ENCODE measurements at places on chromosomes 16 and 17.

DNA sequence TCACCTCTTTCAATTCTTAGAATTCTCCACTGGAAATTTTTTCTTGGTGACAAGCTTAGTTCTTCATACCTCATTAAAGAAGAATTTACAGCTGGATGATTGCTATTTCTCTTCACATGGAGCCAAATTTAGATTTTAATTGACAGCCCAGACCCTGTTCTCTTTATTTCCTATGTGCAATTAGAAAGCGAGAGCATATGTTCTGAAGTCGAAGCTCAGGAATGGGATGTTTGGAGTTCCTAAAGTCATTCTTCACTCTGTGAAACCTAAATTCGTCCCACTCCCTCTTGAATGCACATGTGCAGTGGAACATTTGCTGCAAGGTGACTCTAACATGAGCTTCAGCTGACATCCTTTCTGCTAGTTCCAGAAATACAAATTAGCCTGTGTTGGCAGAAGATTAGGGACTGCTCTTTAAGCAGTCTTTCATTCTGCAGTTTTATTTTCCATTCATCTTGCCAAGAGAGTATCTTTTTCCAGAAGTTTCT, 129.3 kb upstream of the KCNJ16 start:
- no peak for DNase-seq

DNA sequence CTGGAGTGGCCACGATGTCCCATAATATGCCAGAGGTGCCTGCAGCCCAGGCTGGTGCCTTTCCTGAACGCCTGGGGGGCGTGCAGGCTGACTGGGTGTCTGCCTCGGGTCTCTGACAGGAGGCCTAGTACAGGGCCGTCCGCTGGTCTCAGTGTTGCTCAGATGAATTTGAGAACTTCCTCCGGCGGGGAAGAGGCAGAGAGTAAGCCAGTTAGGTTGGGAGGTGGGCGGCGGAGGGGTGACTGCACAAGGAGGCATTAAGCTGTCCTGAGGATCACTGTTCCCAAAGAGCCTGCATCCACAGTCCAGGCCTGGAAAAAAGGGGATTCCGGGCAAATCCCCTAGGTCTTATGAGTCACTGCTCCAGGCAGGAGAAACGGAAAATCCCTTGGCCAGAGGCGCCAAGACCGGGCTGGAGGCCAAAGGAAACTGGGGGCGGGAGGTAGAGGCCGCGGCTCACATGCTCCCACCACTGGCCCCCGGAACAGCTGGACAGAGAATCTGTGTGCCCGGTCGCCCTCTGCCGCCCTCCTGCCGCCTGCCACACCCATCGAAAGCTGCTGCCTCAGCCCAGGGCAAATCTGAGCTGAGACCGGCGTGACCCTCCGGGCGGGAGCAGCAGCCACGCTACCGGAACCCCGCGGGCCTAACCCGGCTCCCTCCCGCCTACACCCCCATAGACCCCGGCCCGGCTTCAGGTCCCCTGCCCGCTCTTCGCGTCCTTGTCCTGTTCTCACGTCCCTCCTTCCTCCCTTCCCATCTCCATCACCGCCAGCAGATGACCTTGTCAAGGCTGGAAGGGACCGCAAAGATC, 1.2 kb downstream of the TRIM47 start:
- peak; percentile 87 for DNase-seq

GRCh38 chr17:73340093-73340596, 28.3 kb upstream of the CDC42EP4 start:
- DNase-seq: peak; percentile 91

DNA sequence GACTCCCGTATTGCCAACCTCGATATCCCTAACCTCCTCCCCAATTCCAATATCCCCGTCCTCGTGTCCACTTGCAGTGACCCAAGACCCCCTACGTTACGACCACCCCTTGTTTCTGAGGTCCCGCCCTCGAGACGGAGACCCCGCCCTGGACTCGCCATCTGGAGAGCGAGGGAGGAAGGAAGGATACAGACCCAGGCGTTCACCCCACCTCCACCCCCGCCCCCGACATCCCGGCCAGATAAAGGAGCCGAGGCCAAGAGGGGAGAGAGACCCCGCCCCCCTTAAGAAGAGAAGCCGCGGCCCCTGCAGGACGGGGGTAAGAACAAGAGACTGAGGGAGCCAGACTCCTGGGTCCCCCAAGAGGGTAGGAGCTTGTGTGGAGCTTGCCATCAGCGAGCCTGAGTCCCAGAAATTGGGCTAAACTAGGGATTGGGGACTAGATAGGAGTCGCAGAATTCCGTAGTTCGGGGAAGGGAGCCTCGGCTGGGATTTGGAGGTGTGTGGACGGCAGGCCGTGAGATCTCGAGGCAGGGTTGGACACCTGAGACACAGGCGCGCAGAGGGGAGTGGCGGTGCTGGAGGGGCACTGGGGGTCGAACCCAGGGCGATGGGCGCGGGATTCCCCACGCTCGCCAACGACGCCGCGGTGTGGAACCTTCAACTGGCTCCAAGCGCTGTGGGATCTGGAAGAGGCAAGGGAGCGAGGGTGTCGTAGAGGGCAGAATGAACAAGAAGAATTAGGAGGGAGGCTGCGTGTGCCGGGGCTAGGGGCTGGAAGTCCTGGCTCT, at the start of gene BCL6B:
Gene BCL6B, plus strand, starts transcription at position 270 of the 791 bp plus-strand sequence. CDS start 622 bp downstream, outside the sequence.
- no peak for DNase-seq

DNA sequence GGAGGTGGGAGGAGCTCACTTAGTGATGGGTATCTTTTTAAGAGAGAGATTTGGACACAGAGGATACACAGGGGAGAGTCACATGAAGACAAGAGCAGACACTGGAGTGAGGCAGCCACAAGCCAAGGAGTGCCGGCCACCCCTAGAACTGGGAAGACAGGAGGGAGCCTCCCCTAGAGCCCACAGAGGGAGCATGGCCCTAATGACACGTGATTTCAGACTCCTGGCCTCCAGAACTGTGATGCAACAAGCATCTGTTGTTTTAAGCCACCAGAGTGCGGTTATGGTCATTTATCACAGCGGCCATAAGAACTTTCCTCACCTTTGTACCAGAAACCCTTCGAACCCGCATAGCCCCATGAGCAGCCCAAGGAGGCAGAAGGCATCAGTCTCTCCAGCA, 33.3 kb downstream of the SLC38A8 start:
- DNase-seq: no peak

GRCh38 chr16:84950906-84951305, 60.4 kb downstream of the ZDHHC7 start:
- no peak for DNase-seq

DNA sequence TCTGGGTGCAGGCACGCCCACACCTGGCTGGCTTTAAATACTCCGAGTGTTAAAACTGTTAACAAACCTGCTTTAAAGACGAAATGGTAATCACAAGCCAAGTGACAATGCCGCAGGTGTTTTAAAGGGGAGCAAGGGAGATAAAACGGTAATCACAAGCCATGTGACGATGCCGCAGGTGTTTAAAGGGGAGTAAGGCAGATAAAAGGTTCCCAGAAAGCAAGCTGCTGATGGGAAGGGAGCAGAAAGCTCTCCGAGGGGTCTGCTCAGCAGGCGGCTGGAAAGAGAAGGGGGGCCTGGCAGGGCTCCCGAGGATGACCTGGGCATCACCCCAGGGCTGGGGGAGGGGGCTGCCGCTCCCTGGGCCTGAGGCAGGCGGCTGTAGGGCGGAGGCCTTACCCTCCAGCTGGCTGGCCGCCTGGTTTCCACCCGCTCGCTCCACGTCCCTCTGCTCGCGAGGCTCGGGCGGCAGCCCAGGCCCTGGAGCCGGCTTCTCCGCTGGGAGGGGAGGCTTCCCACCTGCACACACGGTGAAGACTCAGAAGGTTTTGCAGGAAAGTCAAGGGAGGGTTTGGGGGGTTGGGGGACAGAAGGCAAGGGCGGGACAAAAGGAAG, 12.1 kb downstream of the NDUFAF8 start:
- DNase-seq: no peak

DNA sequence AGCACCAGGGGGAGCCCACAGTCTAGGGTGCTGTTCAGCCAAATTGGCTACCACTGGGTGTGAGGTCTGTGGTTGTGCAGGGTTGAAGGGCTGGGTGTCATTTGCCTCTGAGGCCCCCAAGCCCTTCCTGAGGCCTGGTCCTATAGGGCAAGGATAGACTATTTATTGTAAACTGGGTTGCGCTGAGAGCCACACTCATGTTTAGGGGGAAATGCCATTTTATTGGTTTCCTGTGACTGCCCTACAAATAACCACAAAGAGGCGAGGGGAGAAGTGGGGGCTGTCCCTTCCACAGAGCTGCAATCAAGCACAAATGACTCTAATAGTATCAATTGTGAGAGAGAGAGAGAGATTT, 3.6 kb upstream of the ZCCHC14 start:
- DNase-seq: no peak

DNA sequence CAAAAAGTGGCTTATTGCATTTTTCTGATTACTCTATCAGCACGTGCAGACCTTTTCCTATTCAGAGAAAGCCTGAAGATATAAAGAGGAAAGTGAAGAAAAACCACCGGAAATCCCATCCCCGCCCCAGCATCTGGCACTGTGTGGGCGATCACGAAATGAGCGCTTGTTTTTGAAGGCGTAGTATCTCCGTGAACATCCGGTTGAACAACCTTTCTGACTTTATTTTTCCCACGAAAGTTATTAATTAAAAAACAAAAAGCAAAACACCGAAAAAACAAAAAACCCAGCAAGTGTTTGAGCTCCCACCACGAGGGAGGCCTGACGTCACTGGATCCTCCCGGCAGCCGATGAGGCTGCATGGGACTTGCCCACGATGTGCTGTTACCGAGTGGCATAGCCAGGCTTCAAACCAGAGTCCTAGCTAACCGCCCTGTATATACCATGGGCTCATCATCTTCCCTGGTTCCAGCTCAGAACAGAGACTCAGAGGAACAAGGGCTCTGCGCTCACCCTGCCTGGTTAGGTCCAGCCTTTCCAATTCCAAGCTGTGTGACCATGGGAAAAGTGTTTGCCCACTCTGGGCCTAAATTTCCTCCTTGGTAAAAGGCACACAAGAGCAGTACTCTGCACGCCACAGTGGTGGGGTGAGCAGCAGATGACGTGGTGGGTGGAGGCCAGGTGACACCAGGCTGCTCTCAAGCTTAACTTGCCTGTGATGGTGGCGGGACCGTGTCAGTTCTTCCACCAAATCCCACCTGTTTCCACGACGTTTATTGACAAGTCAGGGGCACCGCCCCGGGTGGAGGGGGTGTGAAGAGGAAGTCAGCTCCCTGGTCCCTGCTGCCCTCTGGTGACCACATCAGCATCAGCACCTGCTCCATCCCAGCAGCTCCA, 34.3 kb upstream of the IL21R start:
- DNase-seq: peak; percentile 61

GRCh38 chr17:79814127-79814973, 17.5 kb upstream of the CBX8 start:
- no peak for DNase-seq

GRCh38 chr16:55938126-55938525, 63.0 kb upstream of the CES5A start:
- no peak for DNase-seq

GRCh38 chr17:52389632-52390031, 231.1 kb upstream of the CA10 start:
- DNase-seq: no peak

GRCh38 chr16:19963301-19963700, 78.7 kb upstream of the GPRC5B start:
- no peak for DNase-seq

DNA sequence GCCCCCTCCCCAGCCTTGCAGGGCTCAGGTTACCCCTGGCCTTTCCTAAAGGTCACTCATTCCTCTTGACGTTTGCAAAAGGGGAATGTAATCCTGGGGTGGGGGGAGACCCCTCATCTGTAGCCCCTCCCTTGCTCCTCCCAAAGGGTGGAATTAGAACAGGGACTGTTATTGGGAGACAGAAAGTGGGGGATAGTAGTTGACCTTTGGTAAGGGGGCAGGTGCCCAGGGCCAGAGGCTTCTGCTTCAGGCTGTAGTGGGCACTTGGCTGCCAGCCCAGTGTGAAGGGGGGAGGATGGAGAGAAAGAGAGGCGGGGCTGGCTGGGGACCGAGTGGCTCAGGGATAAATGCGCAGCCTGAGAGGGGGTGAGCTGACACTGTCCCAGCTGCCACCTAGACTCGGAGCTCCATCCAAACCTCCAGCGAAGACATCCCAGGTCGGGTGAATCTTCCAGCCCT, at the start of gene ENO3:
Gene ENO3, plus strand, starts transcription at position 374 of the 459 bp plus-strand sequence. CDS start 711 bp downstream, outside the sequence.
- DNase-seq: no peak

DNA sequence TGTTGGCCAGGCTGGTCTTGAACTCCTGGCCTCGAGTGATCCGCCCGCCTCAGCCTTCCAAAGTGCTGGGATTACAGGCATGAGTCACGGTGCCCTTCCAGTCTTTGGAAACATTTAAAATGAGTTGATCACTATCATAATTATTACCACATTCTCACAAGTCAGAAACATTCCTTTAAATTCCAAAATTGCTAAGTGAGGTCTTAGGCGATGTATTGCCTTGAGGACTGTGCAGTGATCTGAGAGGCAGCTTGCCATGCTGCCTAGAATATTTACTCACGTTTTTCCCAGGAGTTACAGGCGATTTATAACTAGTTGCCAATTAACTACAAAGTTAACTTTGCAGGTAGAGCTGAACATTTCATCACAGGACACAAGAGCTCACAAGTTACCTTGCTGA, 5.7 kb upstream of the ATXN1L start:
- peak; percentile 66 for DNase-seq

Measured in fibroblast of skin of right quadriceps (primary cell).